ENCODE measurements at places on chromosomes 3 and 15. TPM values are rescaled to one million over a fixed set of nuclear protein-coding genes. Genes with fewer than 3 reads are reported as not detected.

RGMA gene
- 2.5 TPM for total RNA-seq

CFAP20DC gene
- total RNA-seq, result 10.3 TPM

DPPA2 gene
- not detected for total RNA-seq

ZNF717 gene
- 20.4 TPM for total RNA-seq

ERICH6 gene
- total RNA-seq, result not detected

RTF1 gene
- 26.8 TPM for total RNA-seq

WWTR1 gene
- 62.2 TPM for total RNA-seq

CD80 gene
- total RNA-seq, result not detected

GREM1 gene
- total RNA-seq, result 3.3 TPM

CCDC33 gene
- total RNA-seq, result not detected

TMEM212 gene
- total RNA-seq, result not detected

FSIP1 gene
- 0.93 TPM for total RNA-seq

SLC28A1 gene
- total RNA-seq, result not detected

TM4SF1 gene
- 534 TPM for total RNA-seq

PLXNB1 gene
- total RNA-seq, result 11.7 TPM

CX3CR1 gene
- total RNA-seq, result not detected

STARD5 gene
- total RNA-seq, result 3.2 TPM

ROPN1 gene
- 19.6 TPM for total RNA-seq
